ENCODE measurements at places on chromosomes 2 and 18.

GRCh38 chr2:83071352-83071751, 1387.7 kb downstream of the SUCLG1 start:
- no peak overlapping the region for H3K27ac ChIP-seq
- peaks cover 14% of the 10 kb centered on the region for H3K4me1 ChIP-seq
- H3K36me3 ChIP-seq = no peaks in the 10 kb centered on the region
- no peak for DNase-seq

GRCh38 chr2:240239325-240239724, 98.9 kb upstream of the OTOS start:
- no peak for DNase-seq
- no peak overlapping the region for H3K4me3 ChIP-seq
- H3K27me3 ChIP-seq = no peaks in the 10 kb centered on the region

DNA sequence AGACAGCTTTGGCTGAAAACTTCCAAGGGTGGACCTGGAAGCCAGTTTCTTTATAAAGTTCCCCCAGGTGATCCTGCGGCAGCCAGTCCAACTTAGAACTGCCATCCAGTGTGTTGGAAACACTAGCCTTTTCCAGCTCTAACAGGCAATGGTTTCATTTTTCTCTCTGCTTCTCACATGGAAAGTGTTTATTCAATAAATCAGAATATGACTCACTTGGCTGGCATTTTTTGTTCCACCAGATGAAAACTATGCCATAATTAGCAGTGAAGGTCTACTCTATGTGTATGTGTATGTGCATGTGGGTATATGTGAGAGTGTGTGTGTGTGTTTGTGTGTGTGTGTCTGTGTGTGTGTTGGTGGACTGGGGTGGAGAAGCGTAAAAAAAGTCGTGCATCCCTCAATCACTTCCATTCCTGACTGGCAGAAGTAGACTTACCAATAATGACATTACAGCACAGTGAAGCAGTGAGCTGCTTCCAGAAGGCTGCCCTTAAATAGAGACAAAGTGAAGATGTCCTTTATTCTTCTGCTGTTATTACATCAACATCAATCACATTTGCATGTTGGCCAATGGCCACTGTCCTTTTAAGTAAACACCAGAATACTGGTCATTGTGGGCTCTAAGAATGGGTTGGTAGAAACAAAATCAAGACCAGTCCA, 90.9 kb upstream of the SETBP1 start:
- H3K4me3 ChIP-seq = no peak overlapping the region
- H3K36me3 ChIP-seq = no peaks in the 10 kb centered on the region
- peak overlapping the region; percentile 56 for H3K27ac ChIP-seq
- H3K4me1 ChIP-seq = peaks cover 20% of the 10 kb centered on the region
- DNase-seq = no peak

GRCh38 chr2:188607501-188607900, 315.8 kb downstream of the GULP1 start:
- no peak overlapping the region for H3K4me3 ChIP-seq
- no peaks in the 10 kb centered on the region for H3K36me3 ChIP-seq
- H3K27me3 ChIP-seq = no peaks in the 10 kb centered on the region

DNA sequence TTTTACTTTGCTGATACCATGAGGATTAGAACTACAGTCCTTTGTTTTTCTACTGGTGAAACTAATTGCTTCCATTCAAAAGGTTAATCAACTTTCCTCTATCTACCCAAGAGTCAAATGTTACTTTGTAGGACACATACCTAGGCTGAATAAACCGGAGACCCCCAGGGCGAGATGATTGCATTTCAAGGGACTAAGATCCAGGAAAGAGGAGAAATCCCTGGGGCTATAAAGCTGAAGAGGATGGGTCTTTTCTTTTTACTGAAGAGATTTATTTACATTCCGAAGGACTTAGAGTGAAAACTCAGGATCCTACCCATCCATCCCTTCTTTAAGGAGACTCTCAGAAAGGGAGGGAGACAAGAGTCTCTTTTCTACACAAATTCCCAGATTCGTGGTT, 331.9 kb downstream of the CDH19 start:
- H3K27me3 ChIP-seq = no peaks in the 10 kb centered on the region
- DNase-seq = no peak

- no peak overlapping the region for H3K27ac ChIP-seq
- no peaks in the 10 kb centered on the region for H3K36me3 ChIP-seq
- no peak overlapping the region for H3K4me3 ChIP-seq
- H3K4me1 ChIP-seq = no peaks in the 10 kb centered on the region
- no peaks in the 10 kb centered on the region for H3K27me3 ChIP-seq
Observed at GRCh38 chr2:195356920-195357440, 300.0 kb upstream of the SLC39A10 start.

- DNase-seq = no peak
- H3K27me3 ChIP-seq = no peaks in the 10 kb centered on the region
- no peaks in the 10 kb centered on the region for H3K4me1 ChIP-seq
- H3K4me3 ChIP-seq = no peak overlapping the region
Observed at GRCh38 chr2:49271060-49271606, 116.8 kb upstream of the FSHR start.

- no peaks in the 10 kb centered on the region for H3K36me3 ChIP-seq
- H3K27ac ChIP-seq = no peak overlapping the region
- DNase-seq = no peak
- no peaks in the 10 kb centered on the region for H3K4me1 ChIP-seq
- H3K4me3 ChIP-seq = no peak overlapping the region
- H3K27me3 ChIP-seq = no peaks in the 10 kb centered on the region
Observed at GRCh38 chr2:144372410-144373080, 147.4 kb downstream of the ZEB2 start.

GRCh38 chr2:624096-624495, 53.1 kb downstream of the TMEM18 start:
- H3K27ac ChIP-seq = no peak overlapping the region
- peaks cover 4% of the 10 kb centered on the region for H3K4me1 ChIP-seq
- DNase-seq = no peak

- no peak for DNase-seq
- no peak overlapping the region for H3K4me3 ChIP-seq
- H3K27ac ChIP-seq = peak overlapping the region; percentile 60
- H3K36me3 ChIP-seq = no peaks in the 10 kb centered on the region
Observed at GRCh38 chr2:25698752-25699151, 25.4 kb upstream of the DTNB start.

DNA sequence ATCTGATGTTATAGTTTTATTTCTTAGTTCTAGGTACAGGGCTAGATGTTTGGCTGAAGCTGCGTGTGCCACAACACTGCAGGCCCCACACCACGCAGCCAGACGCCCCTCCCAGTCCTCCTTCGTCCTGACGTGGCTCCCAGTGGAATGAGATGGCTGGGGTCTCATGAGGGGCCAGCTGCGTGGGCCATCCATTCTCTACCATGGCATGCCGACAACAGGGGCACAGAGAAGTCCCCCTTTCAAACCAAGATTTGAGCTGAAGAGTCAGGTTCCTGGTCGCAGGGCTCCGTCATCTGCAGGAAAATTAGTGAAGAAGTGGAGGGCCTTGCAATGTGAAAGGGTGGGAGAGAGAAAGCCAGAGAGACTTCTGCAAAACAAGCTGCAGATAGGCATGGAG, 64.5 kb downstream of the PARD6G start:
- H3K27me3 ChIP-seq = no peaks in the 10 kb centered on the region
- no peak for DNase-seq
- peaks cover 20% of the 10 kb centered on the region for H3K4me1 ChIP-seq
- H3K36me3 ChIP-seq = no peaks in the 10 kb centered on the region

- no peaks in the 10 kb centered on the region for H3K36me3 ChIP-seq
- no peaks in the 10 kb centered on the region for H3K27me3 ChIP-seq
- no peak overlapping the region for H3K27ac ChIP-seq
- no peak for DNase-seq
Observed at GRCh38 chr2:148926981-148927401, 52.0 kb downstream of the KIF5C start.

- peaks cover 16% of the 10 kb centered on the region for H3K4me1 ChIP-seq
- H3K27me3 ChIP-seq = no peaks in the 10 kb centered on the region
- no peak for DNase-seq
- H3K4me3 ChIP-seq = no peak overlapping the region
Observed at GRCh38 chr2:234198976-234199375, 148.5 kb downstream of the SPP2 start.

DNA sequence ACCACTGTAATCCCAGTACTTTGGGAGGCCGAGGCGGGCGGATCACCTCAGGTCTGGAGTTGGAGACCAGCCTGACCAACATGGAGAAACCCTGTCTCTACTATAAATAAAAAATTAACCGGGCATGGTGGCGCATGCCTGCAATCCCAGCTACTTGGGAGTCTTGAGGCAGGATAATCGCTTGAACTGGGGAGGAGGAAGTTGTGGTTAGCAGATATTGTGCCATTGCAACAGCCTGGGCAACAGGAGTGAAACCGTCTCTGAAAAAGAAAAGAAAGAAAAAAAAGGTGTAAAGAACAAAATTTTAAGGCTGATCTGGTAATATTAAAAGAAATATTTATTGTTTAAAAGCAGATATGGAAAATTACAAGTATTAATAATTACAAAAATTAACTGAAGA, 29.7 kb downstream of the ZNF804A start:
- no peak for DNase-seq
- H3K36me3 ChIP-seq = no peaks in the 10 kb centered on the region
- H3K4me3 ChIP-seq = no peak overlapping the region
- no peaks in the 10 kb centered on the region for H3K27me3 ChIP-seq
- no peaks in the 10 kb centered on the region for H3K4me1 ChIP-seq
- H3K27ac ChIP-seq = no peak overlapping the region

- no peak for DNase-seq
- H3K4me1 ChIP-seq = no peaks in the 10 kb centered on the region
- no peaks in the 10 kb centered on the region for H3K36me3 ChIP-seq
- H3K27me3 ChIP-seq = no peaks in the 10 kb centered on the region
- H3K27ac ChIP-seq = no peak overlapping the region
- no peak overlapping the region for H3K4me3 ChIP-seq
Observed at GRCh38 chr18:47501946-47502345, 250.5 kb upstream of the SKOR2 start.

DNA sequence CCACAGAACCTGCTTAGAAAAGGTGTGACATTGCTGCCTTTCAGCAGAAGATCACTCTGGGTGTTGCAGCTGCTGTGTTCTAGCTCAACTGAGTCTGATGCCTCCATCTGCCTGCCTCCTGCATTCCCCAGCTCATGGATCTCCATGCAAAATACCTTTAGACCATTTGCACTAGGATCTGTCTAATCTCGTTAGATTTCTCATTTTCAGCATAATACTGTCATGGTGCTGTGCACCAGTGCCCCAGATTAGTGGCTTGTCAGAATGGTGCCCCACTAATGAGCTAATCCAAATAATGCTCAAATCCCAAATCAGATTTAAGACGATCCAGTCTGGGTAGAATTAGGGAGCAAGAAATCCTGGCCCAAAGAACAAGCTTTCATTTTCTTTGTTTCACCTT, 284.4 kb upstream of the PARD3B start:
- no peaks in the 10 kb centered on the region for H3K36me3 ChIP-seq
- H3K4me3 ChIP-seq = no peak overlapping the region
- H3K4me1 ChIP-seq = no peaks in the 10 kb centered on the region
- H3K27me3 ChIP-seq = no peaks in the 10 kb centered on the region

- H3K27me3 ChIP-seq = no peaks in the 10 kb centered on the region
- no peak overlapping the region for H3K4me3 ChIP-seq
- H3K4me1 ChIP-seq = no peaks in the 10 kb centered on the region
Observed at GRCh38 chr18:71252351-71252865, 963.6 kb downstream of the SOCS6 start.

- H3K27me3 ChIP-seq = no peaks in the 10 kb centered on the region
- peak overlapping the region; percentile 40 for H3K4me3 ChIP-seq
- DNase-seq = no peak
- H3K4me1 ChIP-seq = no peaks in the 10 kb centered on the region
- H3K27ac ChIP-seq = peak overlapping the region; percentile 54
- H3K36me3 ChIP-seq = no peaks in the 10 kb centered on the region
Observed at GRCh38 chr2:241218131-241219029, 29.9 kb downstream of the ANO7 start.

DNA sequence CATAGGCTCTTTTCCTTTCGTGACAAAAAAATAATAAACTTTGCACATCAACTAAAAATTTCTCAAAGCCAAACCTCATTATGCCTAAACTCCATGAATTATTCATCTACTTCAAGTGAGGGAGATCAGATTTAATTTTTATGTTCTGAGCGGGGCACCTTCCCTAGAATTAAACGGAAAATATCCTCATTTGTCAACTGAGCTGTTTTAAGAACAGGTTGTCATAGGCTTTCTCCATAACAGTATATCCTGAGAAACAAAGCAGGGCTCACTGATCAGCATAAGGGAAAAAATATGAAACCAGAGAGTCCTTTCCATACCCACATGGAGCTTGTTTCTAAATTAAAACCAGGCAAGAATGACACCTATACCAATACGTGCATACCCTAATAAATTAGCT, 131.5 kb upstream of the CHAC2 start:
- no peaks in the 10 kb centered on the region for H3K36me3 ChIP-seq
- no peak overlapping the region for H3K27ac ChIP-seq
- no peak for DNase-seq
- H3K27me3 ChIP-seq = no peaks in the 10 kb centered on the region
- peaks cover 5% of the 10 kb centered on the region for H3K4me1 ChIP-seq
- no peak overlapping the region for H3K4me3 ChIP-seq

DNA sequence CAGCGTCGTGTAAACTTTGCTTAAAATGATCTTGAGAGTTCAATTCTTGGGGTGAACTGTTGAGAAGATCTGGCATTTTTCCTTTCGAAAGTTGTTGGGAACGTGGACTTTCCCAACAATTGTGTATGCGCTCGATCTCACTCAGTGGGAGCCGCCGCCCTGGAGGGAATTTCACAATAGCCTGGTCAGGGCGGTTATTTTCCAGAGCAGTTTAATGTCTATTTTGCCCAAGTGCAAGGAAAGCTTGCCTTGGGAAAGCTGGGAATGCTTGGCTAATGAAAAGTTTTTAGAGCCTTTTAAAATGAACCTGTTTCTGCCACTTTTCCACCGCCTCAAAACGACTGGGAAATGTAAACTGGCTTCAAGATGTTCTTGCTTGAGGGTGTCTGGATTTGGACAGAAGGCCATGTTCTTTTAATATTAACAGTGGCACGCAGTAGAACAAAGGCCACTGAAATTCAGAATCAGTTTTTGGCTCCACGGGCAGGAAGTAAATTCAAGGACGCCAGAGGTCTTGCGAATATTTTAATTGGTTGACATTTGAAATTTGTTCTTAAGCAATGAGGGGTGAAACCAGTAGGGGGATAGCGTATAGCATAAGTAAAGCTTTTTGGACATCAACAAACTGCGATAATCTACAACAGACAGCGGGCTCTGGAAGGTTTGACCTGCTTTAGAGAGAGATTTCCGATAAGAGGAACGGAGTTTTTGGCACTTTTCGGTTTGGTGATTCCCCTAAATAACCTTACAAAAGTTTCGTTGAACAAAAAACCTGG, 1.2 kb downstream of the CFLAR start:
- peaks cover 12% of the 10 kb centered on the region for H3K4me1 ChIP-seq
- peak overlapping the region; percentile 54 for H3K4me3 ChIP-seq
- H3K36me3 ChIP-seq = no peaks in the 10 kb centered on the region
- DNase-seq = no peak
- H3K27ac ChIP-seq = peak overlapping the region; percentile 96

GRCh38 chr18:3626929-3627458, 177.0 kb downstream of the TGIF1 start:
- no peak overlapping the region for H3K4me3 ChIP-seq
- no peaks in the 10 kb centered on the region for H3K27me3 ChIP-seq
- H3K4me1 ChIP-seq = peaks cover 48% of the 10 kb centered on the region
- H3K27ac ChIP-seq = peak overlapping the region; percentile 99
- no peaks in the 10 kb centered on the region for H3K36me3 ChIP-seq

All from RWPE2 (cell line).